ENCODE measurements at places on chromosomes 1 and 21.

DNA sequence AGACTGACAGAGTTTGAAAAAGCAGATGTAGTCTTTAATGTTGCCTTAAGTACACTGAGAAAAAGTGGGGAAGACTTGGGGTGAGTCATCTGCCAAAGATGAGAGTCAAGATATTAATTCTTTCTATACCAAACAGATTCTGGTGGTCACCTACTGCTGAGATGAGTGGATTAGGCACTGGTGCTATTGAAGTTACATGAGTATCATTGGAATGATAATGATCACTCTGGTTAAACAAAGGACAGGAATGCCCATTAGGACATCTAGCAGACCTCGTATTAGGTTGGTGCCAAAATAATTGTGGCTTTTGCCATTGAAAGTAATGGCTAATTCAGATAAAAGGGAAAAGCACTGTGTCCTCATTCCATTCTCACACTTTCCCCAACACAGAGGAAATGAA, 1588.9 kb downstream of the KCNT2 start:
- DNase-seq: no peak

GRCh38 chr1:93596329-93597089, 85.1 kb downstream of the BCAR3 start:
- DNase-seq: no peak

DNA sequence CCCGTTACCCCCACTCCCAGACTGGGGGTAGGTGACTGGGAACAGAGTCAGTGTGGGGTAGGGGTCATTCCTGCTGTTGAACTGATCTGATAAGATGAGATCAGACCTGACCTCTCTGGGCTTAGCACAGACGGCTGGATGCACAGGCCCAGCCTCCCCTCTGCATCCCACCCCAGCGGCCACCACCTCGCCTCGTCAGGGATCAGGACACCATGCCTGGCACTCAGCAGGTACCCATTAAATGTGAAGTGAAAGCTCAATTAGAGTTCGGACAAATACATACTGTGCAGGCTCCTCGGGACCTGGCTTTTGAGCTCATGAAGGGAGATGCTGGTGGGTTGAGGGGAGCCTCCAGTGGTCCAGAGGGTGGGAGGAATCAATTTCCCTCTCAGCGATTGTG, 15.7 kb downstream of the SOX13 start:
- no peak for DNase-seq

GRCh38 chr1:221018414-221018813, 139.2 kb downstream of the HLX start:
- DNase-seq: no peak

GRCh38 chr1:25648681-25649440, 32.3 kb downstream of the MAN1C1 start:
- no peak for DNase-seq

DNA sequence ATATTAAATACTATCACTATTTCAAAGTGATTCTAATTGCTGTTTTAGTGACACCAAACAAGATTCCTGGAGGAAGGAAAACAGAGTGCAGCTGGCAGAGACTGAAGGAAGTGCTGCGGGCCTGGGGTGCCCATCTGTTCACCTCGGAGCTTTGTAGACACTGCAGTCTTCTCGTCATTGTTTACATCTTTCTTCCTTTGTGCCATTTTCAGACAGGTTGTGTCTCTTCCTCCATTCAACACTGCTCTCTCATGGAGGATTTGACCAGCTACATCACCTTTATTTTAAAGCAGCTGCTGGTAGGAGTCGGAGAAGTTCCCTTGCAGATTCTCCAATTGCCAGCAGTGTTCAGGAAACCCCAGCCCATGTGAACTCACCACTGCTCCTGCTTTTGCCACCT, 37.3 kb downstream of the ABCA4 start:
- no peak for DNase-seq

GRCh38 chr1:10973552-10973951, 38.9 kb upstream of the TARDBP start:
- no peak for DNase-seq

- peak; percentile 62 for DNase-seq
These were observed 122.2 kb downstream of the CCDC185 start for GRCh38 chr1:223515421-223515820.

GRCh38 chr1:205578780-205579571, 52.8 kb downstream of the ELK4 start:
- DNase-seq: no peak

DNA sequence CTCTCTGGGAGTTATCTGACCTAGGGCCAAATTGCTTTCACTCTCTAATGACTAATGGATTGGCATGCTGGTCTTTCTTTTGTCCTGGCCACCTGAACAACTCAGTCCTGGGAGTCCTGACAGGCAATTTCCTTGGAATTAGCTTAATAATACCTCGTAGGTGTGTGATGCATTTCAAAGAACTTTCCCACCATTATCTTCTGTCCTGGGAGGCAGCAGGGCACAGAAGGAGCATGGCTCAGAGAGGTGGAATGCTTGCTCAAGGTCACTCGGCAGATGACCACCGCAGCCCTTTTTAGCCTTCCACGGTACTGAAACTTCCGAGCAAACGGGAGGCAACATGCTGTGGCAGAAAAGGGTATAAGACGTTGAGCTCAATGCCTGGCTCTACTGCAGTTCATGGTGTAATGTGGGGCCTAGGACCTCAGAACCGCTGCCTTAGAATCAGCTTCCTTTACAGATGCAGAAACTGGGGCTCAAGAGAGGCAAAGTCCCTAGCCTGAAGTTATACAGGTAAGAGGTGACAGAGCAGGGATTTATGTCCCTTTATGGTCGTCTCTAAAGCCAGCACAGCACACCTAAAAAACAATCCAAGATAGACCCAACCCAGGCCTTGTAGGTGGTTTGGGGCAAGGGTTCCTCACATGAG, 3.2 kb downstream of the ID3 start:
- no peak for DNase-seq

- DNase-seq: no peak
These were observed 994.6 kb upstream of the PRMT6 start for GRCh38 chr1:106061586-106062495.

- DNase-seq: no peak
These were observed 13.7 kb upstream of the ACADM start for GRCh38 chr1:75710832-75711231.

DNA sequence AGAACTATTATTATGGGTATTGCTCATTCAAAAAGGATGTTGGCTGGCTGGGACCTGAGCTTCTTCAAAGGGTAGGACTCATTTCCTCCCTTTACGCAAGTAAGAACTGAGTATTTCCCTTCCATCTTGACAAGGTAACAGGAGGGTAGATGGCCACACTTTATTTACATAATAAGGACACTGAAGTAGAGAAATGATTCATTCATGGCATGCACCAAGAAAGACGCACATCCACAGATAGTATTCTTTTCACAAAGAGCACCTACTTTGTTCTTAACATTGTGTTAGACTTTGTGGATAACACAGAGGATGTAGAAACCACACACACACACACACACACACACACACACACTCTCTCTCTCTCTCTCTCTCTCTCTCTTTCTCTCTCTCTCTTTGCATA, 82.9 kb downstream of the FAM78B start:
- no peak for DNase-seq

GRCh38 chr1:32539584-32540571, 651 bp downstream of the ZBTB8A start:
- DNase-seq: no peak

DNA sequence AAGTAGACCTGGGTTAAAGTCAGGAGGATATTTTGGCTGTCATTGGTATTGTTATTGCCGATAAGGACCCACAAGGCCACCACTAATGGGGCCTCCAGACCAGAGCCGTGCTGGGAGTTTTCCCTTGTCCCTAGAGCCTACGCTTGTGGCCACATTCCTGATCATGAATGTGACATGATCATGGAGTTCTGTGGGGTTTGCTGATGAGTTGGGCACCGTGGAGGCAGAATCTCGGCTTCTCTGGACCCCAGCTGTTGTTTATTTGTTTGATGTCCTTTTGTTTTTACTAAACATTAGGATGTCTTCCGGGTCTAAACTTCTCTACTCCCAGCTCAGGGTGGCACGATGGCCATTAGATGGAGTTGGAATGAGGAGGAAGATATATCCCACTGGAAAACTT, 74.9 kb upstream of the TMPRSS2 start:
- no peak for DNase-seq

DNA sequence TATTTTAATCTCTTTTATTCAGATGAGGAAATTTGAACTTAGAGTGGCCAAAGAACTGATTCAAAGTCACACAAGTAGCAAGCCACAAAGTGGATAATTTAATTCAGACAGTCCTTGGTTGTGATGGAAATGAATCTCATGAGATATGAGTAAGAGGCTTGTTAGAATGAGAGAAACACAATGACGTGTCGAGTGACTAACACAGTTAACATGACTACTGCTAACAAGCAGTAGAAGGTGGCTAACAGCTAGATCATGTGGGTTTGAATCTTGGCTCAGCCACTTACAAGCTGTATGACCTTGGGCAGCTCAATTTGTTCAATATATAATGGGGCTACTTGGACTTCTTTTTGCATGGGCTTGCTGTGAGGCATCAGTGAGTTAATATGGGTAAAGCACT, 104.5 kb upstream of the LMO4 start:
- no peak for DNase-seq

- DNase-seq: peak; percentile 47
These were observed 480.2 kb upstream of the RUNX1 start for GRCh38 chr21:35529171-35529863.
